ENCODE measurements at places on chromosomes 11 and 22.

DNA sequence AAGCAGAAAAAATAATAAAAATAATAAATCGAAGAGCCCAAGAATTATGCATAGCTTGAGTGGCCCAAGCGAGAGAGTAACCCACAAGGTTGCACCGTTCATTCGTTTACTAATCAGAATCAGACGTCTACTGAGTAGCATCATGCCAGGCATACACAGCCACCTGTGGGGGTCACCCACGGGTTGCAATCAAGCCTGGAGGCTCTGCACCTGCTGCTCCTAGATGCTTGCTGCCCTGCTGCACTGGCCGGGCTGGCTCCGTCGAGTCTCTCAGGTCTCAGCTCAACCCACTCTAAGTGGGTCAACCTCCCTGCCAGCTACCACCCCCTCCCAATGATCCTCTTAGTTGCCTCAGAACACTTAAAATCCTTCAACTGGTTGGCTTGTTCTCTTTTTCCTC lies 2.0 kb upstream of the TESMIN start:
- no peak for DNase-seq

DNA sequence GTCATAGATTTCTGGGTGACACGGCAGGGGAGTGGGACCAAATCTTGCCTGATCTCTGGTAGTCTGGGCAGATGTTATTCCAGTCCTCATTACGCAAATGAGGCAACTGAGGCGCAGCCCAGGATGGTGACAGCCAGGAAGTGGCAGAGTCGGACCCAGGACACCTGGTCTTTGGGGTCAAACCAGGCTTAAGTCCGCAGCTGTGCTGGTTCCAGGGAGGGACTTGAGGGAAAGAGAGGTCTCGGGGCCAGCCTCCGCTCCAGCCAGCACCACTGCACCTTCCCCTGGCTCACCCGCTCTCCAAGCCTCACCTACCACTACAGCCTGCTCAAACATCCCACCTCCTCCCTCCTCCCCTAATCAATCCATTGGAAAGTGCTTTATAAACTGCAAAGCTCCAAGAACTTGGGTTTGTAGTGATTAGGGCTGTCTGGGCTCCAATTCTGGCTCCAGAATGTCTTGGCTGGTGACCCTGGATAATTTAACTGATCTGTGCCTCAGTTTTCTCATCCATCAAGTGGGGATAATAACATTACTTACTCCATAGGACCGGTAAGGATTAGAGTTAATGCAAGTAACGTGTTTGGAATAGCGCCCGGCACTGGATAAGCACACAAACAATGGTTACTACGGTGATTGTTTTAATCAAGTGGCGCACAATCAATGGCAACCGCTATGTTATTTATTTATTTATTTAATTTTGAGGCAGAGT lies 526 bp upstream of the PNPLA5 start:
- no peak for DNase-seq

- DNase-seq = no peak
Observed at GRCh38 chr11:28529046-28529445, 420.9 kb downstream of the METTL15 start.

DNA sequence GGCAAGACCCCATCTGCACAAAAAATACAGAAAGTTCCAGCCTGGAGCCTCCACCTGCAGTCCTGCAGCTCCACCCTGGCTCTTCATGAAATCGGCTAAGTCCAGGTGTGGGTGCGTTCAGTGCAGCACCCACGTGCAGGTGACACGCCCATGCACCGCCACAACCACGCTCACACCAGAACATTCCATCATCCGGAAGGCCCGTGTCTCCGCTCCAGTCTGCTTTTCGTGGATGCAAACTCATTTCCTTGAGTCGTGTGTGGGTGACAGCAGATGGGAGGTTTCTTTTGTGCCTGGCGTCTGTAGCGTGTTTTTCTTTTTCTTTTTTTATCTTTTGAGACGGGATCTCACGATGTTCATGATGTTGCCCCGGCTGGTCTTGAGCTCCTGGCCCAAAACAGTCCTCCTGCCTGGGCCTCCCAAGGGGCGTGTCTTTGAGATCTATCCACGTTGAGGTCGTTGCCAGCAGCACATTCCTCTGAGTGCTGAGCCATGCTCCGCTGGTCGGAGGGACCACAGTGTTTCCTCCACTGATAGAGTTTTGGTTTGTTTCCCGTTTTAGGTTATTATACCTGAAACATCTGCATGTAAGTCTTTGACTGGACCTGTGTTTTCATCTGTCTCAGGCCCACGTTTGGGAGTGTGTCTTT lies 7.2 kb downstream of the PTDSS2 start:
- no peak for DNase-seq

DNA sequence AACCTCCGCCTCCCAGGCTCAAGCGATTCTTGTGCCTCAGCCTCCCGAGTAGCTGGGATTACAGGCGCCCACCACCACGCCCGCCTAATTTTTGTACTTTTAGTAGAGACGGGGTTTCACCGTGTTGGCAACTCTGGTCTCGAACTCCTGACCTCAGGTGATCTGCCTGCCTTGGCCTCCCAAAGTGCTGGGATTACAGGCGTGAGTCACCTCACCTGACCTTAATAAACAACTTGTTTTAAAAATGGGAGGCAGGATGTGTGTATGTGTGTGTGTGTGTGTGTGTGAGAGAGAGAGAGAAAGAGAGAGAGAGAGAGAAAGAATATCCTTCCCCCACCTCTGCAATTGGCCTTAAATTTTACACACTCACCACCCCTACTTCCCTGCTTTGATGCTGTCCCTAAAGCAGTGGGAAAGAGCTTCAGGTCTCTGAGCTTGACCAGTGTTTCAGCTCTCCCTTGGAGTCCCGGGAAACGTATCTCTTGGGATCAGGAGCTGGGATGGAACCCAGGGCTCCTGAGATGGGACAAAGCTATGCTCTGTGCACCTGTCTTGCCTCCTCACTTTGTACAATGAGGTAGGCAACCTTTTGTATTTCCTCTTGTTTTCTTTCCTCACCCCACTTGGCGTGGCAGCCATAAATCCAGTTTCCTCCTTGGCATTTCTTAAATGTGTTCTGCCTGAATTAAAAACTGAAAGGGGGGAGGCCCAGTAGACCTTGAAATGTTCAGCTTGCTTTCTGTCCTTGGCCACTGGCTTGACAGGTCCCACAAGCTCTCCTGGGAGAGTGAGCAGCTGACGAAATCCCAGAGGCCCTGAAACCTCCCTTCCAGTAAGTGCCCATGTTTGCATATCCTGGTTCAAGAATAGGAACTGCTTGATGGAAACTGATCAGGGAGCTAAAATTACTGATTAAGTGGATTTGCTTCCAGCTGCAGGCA lies 17.8 kb upstream of the XBP1 start:
- no peak for DNase-seq

GRCh38 chr11:111414267-111414931 lies 35.3 kb upstream of the POU2AF1 start:
- no peak for DNase-seq

GRCh38 chr11:107427569-107428180 lies 29.9 kb downstream of the CWF19L2 start:
- no peak for DNase-seq

DNA sequence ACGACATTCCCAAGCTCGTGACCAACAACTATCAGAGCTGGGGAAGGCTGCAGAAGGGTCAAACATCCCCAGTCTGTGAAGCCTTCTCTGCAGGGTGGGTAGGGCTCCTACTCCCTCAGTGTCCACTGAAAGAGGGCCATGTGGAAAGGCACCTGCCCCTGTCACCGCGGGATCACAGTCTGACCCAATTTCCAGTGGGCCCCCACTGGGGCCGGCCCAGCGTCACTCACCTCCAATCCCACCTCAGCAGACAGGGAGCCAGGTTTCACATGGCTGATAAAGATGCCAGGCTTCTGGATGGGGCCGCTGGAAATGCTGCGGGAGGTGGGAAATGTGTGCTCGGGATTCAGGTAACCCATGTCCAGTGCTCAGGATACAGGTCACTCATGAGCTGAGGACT lies 20.0 kb downstream of the USH1C start:
- DNase-seq = no peak

All from stimulated activated CD4-positive, alpha-beta T cell treated with anti-CD3 and anti-CD28 coated beads, Interleukin-2, amount 100 ng/mL, for 48 hours (primary cell).